Stimulated activated CD8-positive, alpha-beta memory T cell treated with anti-CD3 and anti-CD28 coated beads, Interleukin-4, amount 100 ng/mL, for 1 hour (primary cell): ENCODE measurements at places on chromosomes 4 and X.

DNA sequence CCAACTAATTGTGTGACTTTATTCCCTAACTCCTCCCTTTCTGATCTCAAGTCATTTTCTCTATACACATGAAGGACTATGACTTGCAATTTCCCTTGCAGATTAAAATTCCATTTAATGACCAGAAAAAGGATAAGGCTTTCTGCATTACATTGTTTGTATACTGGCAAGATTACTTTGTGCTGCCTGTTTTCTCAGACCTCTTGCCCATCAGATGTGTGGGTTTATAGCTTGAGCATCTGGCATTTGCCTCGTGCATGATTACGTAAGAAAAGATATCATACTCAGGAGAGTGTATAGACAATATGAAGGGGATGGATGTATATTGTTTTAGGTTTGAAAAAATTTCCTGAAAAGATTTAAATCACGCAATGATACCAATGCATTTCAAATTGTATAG is 593.8 kb upstream of the SLIT2 start:
- DNase-seq, result no peak

DNA sequence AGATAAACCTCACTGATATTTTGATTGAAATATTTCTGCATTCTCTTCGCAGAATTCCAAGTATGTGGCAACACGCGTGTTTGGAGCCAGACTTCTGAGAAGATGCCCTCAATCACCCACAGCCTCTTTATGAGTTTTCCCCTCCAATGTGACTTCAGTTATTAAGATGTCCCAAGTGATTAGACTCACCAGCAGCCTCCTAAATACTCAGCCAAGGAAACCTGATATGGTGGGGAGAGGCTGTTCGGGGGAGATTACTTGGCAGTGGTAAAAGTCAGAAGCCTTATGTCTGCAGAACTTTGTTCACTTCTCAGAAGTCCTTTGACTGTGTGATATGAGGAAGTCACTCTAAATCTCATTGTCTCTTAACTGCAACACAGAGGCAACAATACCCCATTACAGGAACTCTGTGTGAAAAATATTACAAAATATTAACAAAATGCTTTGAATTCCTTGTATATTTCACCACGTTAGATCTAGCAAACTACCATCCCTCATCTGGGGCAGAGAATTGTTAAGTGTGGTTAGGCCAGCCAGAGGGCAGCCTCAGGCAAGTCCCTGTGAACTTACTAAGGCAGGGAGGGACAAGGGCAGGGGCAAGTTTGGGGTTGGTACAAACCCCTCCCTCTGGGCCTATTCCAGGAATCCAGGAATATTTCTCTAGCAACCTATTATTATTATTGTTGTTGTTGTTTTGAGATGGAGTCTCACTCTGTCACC is 151.4 kb upstream of the USP9X start:
- no peak for DNase-seq

DNA sequence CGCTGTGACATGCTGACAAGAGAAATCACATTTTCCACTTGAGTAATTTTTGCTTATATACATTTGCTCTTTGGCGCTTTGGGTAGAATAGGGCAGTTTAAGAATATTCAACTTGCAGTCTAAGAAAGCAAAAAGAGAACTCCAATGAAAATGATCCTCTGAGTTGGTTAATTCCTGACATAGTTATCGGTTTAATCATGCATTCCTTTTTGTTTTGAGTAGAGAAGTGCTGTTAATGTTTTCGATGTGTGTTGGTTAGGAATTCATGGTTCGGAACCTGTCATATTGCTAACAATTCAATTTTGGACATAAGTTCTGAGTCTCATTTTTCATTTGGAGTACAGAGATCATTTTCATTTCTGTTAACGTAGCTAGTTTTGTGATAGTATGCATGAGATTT is 700.6 kb upstream of the PITX2 start:
- no peak for DNase-seq

GRCh38 chr4:32025851-32026459 is 1305.8 kb downstream of the PCDH7 start:
- DNase-seq, result no peak

DNA sequence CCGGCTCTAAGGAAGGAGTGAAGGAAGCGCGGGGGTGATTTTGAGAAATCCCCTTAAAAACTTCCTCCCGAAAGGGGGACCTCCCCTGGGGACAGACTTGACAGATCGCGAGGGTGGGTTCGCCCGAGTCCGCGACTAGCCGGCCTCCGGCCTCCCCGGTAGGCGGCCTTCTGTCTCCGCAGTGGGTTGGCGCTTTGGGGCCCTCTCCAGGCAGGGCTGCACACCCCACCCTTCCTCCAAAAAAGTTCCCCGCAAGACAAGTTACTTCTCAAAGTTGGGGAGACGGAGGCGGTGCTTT is 24.8 kb downstream of the HOPX start:
- DNase-seq, result no peak

GRCh38 chr4:121692261-121692660 is 4.5 kb downstream of the ANXA5 start:
- DNase-seq, result no peak

DNA sequence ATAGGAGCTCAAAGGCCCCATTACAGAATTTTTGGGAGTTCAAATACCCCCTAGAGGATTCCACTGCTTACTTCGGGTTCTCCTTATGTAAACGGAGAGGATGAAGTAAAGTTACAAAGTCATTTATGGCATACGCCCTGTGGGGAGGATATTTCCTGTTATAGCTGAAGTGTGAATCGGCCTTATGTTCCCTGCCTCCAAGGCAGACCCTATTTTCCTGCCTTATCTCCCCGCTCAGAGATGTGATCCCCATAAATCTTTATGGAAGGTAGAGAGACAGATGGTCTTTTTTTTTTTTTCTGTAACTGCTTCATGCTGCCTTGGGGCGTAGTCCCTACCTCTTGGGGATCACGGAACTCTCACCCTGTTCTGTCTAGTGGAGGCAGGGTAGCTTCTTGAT is 56.0 kb upstream of the DHX15 start:
- DNase-seq, result no peak

GRCh38 chr4:166989886-166990285 is 244.4 kb downstream of the SPOCK3 start:
- DNase-seq, result no peak

GRCh38 chrX:40154853-40155588 is 57.3 kb upstream of the BCOR start:
- no peak for DNase-seq

DNA sequence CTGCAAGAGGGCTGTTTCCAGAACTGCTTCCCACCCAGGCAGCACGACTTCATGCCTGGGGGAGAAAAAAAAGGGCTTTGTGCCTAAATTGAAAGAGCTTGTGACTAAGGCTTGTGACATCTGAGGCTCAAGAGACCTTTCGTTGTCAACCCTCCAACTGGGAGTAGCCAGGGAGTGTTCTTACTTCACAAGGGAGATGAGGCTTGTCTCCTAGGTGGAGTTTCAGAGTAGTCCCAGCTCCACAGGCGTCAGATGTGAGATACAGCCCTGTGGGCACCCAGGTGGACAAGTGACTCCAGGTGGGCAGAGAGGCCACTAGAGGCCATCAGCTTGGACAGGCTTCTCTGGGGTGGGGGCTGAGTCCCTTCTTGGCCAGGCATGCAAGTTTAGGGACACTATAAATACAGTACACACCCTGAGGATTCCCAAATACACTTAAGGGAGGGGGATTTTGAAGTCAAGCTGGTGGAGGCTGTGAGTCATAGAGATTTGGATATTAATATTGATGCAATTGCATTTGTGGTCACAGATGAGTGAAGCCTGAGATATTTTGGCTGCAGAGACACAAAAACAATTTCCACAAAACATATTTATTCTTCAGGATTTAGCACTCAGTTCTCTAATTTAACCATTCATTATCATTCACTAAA is 40.1 kb upstream of the SETD7 start:
- no peak for DNase-seq

DNA sequence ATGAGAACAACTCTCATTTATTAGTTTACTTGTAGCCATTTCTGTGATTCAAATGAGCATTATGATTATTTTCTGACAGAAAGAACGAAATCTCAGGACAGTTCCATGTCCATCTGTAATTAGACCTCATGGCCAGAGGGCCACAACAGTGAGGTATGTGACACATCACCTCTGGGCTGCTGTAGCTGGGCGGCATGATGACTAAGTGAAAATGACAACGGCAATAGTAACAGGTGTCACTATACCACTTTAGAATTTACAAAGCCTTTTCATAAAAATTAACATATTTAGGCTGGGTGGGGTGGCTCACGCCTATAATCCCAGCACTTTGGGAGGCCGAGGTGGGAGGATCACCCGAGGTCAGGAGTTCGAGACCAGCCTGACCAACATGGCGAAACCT is 252.6 kb downstream of the CBR4 start:
- no peak for DNase-seq
